ENCODE measurements at places on chromosomes 1 and 21.

- DNase-seq, result no peak
Measured at GRCh38 chr1:174090471-174090870, 68.3 kb upstream of the RC3H1 start.

DNA sequence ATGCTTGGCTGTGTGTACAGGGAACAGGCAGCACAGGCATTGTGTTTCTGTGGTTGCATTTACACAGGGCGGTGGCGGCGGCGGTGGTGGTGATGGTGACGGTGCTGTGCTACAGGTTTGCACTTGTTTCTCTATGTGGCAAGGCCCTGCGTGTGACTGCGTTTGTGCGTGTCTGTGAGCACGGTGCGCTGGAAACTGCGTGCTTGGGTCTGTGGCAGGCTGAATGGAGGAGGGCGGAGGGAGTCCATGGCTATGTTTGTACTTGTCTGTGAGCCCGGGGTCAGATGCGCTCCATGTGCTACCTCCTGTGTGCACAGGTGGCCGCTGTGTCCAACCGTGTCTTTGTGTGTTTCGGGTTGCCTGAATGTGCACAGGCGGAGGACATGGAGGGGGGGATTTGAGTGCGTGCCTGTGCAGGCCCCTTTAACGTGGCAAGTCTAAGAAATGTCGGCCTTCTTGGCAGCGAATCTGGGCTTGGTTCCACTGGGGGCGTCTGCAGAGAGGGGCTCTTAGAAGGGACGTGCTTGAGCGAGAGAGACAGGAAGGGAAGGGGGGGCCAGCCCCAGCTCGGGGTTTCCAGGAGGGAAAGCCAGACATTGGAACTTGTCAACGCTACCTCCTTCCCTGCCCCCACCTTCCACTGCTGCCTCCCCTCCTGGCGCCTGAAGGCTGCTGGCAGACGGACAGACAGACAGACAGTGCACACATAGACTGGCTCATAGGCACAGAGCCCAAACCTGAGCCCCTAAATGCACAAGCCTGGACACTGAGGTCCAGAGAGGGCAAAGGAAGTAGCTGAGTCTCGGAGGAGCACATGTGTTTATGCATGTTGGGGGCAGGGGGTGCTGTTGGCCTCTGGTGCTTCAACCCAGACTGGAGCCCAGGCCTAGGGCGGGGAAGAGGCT lies 32.7 kb upstream of the WASF2 start:
- DNase-seq, result no peak

GRCh38 chr1:220454155-220454777 lies 73.7 kb upstream of the MARK1 start:
- no peak for DNase-seq

DNA sequence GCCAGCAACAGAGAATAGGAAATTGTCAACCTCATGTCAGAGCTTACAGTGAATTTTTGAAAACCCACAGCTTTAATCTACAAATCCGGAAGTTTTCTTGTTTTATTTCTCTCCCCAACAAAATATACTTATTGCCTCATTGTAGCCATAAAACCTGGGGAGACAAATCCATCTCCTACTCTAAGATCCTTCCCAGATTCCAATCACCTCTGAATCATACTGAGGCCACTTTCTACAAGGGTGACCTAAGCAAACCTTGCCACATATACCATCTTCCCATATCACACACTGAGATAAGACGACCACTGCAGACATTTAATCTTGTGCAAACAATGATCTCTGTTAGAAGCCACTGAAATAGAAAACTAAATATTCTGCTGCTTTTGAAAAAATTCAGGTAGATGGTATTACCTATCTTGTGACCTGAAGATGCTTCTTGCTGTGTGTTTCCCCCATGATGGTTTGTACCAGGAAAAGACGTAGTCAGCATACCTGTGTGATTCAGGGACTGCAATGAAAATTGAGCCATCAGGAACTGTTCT lies 171.5 kb upstream of the DUSP10 start:
- DNase-seq, result no peak

DNA sequence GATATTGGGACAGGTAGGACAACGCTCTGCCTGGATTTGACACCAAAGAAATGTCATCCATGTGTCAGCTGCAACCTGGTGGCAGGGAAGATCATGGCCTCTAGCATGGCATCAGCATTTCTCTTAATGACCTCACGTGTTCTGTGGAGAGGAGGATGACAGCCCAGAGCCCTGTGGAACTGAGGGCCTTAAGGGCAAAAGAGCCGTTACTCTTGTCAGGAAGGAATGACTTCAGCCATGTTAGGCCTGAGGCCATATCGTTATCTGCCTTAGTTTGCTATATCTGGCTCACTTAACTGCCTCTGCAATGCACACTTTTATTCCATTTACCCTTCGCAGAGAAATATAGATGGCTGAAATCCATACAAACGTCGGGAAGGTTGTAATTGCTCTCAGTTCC lies 83.2 kb upstream of the PBX1 start:
- no peak for DNase-seq

DNA sequence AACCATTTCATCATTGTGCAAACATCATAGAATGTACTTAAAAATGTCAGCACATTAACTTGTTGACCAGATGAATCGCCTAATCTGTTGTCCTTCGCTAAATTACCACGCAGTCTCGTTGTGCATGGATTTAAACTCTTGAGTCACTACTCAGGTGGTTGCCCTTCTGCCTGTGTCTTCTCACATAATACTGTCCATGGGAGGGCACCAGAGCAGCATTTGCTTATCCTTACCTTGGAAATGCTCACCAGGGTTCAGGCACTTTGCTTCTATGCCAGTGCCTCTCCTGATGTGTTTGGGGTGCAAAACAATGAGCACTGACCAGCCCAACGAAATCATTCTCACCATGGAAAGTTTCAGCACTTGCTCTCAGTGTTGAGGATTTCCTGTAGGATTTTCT lies 559.9 kb downstream of the RWDD3 start:
- DNase-seq, result no peak

DNA sequence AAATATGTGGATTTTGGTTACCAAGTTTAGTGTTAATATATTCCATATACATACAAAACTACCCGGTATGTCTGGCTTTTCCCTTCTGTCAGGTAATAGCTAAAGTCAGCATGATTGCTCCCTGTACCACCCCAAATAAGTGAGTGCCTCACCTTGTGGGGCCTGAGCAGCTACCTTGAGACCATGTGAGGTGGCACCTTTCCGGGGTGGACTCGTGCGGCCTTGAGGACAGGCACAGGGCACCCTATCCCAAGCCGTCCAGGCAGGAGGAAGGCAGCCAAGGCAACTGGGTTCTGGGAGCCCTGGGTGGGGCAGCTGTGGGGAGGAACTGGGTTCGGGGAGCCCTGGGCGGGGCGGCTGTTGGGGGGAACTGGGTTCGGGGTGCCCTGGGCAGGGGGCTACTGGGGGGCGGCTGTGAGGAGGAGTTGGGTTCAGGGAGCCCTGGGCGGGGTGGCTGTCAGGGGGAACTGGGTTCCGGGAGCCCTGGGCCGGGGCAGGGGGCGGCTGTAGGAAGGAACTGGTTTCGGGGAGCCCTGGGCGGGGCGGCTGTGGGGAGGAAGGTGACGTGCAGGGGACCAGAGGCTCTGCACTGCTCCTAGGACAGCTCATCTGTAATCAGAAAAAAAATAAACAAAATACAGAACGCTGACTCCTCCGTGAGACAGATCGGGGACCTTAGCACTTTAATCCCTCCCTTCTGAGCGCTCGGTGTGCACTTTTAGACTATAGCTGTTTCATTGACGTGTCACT lies 63.3 kb downstream of the POFUT2 start:
- no peak for DNase-seq

GRCh38 chr21:18244671-18245463 lies at the start of gene CHODL:
CHODL (plus strand) TSS chr21:18244833; CDS start chr21:18245224, 391 bp downstream.
- no peak for DNase-seq
